Vagina (tissue), 2 donors: ENCODE measurements at places on chromosomes 3 and 15.

GRCh38 chr15:41992151-41992802, 19.9 kb upstream of the EHD4 start:
- DNase-seq: no peak

DNA sequence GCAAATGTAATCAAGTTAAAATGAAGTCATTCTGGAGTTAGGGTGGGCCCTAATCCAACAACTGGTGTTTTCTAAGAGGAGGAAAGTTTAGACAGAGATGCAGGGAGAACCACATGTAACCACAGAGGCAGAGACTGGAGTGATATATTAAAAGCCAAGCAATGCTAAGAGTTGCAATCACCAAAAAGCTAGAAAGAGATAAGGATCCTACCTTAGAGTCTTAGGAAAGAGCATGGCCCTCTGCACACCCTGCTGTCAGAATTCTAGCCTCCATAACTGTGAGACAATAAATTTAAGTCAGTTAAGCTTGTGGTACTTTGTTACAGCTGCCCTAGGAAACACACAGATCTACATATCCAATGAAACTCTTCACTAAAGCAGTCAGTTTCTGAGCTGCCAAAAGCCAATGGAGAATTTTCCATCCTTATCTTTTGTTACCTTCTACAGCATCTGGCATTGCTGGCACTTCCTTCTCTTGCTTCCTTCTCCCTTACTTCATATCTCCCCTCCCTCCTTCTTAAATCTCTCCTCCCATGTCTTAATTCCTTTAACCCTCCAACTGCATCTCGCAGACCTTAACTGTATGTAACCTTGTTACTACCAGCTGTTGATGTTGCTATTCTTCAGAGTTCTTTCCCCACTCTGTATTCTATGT, 11.2 kb downstream of the DCBLD2 start:
- DNase-seq: no peak

- peak; percentile 42 for DNase-seq
Measured at GRCh38 chr15:92294759-92295158, 98.9 kb upstream of the ST8SIA2 start.

DNA sequence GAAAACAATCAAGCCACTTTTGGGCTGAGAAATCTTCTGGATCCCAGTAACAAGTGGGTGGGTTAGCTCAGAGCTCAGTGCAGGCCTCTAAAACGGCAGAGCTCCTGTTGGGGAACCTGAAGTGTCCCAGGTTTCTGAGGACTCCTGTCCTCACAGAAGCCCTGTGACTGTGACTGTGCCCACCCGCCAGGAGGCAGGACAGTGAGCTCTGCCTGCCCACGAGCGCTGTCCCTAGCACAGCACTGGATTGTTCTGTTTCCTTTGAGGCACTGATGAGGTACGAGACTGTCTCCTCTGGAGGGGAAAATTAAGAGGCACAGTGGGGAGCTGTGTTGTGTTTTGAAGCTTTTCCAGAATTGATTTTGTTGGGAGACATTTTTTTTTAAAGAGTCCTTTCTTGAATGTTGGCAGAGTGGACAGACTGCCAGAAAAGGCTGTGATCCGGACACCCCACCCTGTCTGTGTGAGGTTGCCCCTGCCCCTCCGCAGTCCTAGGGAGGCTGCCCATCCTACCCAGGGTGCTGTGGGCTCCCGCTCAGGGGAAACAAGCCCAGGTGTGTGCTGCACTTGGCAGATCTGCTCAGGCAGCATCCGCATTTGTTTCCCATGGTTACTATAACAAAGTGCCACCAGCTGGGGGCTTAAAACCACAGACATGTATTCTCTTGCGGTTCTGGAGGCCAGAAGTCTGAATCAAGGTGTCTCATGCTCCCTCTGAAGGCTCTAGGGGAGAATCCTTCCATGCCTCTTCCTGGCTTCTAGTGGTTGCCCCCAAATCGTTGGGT, 66.6 kb upstream of the LARS2 start:
- peak; percentile 40 for DNase-seq

- DNase-seq: no peak
Measured at GRCh38 chr3:25542492-25543039, 114.5 kb downstream of the RARB start.

DNA sequence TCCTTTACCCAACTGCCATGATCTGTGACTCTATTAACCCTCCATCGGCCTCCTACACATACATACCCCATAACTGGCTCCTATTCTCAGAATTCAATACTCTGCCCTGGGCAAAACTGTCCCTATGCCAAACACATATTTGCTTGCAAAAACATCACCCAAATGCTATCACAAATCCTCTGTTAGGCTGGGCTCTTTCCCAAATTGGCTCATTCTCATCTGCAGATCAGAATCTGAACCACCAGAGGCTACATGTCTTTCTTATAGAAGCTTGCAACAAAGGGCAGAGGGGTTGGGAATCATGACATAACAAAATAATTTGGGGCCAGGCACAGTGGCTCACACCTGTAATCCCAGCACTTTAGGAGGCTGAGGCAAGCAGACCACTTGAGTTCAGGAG, 45.4 kb upstream of the GOLM2 start:
- DNase-seq: no peak

GRCh38 chr3:164730815-164731360, 347.4 kb downstream of the SI start:
- DNase-seq: no peak

DNA sequence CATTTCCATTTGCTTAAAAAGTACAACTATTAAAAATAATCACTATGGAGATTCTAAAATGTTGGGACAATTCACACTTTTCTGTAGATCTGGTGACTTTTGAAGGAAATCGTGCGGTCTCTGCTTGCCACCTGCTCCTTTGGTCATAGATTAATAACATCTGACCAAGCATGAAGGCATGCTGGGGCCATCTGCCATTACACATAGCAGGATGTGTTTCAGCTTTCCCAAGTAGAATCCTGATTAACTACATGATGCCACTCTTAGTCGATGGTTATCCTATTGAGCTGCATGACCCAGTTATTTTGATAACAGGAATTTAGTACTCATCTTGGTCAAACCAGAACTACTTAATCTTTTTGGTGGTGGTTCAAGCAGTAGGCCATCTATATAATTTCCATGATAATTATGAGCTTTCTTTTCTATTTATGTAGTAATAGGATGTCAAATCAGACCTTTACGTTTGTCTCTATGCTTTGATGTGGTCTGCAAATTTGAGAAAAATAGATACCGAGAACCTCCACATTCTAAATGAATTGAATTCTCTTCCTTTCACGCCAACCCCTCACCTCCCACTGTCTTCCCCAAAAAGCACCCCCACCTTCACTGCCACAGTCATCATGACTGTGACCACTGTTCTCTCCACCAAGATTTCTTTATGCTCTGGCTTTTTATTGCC, 158.1 kb downstream of the DIPK2A start:
- DNase-seq: no peak
